ENCODE measurements at places on chromosomes 7 and 10.
A peak's percentile ranks its signal among the peaks of the same experiment; 100 is the strongest.

DNA sequence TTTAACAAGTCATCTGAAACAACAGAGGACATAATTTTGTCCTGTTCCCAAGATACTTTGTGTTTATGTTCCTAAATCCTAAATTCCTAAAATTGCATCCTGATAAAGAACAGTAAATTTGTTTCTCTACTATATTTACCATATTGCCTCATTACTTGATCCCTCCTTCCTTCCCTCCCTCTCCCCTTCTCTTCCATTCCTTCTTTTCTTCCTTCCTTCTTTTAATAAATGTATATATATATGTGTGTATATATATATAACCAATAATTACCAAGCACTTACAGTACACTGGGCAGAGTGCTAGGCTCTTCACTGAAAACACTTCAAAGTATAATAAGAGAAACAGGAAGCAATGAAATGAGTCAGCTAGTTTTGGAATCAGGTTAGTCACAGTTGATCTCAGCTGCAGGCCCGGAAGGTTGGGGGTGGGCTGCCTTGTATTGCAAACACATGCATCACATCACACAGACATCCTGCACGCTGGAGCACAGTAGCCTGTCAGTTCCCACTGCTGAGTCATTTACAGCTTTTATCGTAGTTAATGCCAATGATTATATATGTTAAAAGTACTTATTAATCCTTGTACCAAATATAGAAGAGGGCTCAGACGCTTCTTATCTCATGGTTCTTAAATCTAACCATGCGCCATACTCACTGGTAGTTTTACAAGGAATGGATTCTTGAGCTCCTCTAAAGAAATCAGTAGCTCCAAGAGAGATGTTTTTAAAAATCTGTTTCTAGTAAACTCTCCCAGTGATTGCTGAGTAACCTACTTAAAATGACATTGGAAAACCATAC is 551.7 kb downstream of the GRM8 start:
- no peak for DNase-seq

- no peak for DNase-seq
These were observed 64.3 kb downstream of the ARID5B start for GRCh38 chr10:61965703-61966395.

DNA sequence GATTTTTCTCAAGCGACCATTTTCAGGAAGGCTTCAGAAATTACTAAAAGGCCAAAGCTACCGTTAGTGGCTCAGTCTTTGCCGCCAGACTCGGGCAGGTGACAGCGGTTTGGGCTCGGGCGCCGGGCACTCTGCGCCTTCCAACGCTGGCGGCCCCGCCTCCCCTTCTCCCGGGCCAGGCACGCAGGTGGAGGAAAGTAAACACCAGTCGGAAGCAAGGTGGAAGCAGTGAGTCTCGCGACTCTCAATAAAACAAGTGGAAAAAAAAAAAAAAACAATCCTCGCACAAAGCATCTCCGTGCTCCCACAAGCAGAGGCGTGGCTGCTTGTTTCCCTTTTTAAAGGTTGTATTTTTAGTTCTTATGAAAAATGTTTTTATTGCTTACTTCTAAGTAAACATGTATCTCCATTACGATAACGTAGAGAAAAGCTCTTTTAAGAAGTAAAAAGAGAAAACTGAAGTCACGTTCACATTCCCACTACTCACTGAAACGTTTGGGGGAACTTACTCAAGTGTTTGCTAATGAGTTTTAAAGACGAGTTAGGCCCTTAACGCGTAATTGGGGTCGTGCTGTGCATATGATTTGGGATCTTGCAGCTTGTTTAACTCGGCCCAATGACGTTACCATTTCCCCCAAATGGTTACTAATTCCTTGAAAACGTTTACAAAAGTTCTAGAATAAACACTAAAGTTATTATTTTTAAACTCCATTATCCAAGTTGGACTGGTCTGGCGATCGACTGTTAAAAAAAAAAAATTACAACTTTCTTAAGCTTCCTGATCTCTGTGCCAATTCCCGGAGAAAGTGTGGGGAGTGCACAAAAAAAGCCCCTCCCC is 864 bp downstream of the CDCA7L start:
- DNase-seq = peak; percentile 53

GRCh38 chr10:86757113-86757972 is 924 bp downstream of the BMPR1A start:
- DNase-seq = peak; percentile 36

DNA sequence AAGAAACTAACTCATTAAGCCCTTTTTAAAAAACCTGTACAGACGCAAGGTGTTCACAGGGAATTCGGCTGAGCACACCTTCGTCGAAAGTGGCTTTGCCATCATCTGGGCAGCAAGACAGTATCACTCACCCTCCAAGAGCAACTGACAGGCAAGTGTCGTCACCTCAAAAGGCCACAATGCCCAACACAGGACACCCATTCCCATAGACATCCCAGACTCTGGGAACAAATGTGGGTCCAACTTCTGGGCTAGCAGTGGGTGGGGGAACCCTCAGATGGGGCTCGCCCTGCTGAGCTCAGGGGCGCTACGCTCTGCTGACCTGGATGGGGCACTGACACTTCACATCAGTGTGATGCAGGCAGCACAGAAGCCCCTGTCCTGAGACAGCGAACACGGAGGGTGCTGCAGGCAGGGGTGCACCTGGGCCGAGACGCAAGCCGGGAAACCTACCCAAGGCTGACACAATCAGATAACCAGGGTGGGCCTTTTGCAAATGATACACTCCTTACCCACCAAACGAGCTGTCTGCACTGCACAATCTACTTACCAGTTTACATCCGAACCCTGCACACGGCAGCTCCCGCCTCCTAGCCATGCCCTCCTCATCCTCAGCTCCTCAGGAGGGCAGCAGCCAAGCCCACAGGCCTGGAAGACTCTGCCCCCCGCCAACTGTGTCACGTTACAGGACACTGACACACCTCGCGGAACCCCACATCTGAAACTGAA is 1.7 kb downstream of the DIP2C start:
- DNase-seq = no peak

DNA sequence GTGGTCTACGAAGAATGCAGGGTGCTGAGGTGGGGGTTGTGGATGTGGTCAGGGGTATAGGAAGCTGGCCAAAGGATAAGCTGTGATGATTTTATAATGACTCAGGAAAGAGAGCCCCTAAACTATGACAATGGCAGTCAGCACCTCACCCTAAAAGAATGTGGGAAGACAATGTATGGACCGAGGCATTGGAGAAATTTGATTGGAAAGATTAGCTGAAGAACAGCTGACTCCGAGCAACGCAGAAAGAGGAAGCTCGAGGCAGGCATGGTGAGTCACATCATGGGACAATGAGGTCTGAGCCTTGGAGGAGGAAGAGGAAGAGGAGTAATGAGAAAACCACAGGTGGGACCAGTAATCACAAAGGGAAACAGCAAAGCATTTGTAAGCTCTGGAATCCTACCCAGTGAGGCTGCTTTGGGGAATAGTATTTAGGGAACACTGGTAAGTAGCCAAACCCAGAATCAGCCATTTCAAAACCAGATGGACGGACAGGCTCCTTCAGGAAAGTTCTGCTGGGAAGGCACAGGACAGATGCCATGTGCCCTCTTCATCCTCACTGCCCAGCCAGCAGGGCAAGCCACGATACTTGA is 295.4 kb downstream of the PRPF18 start:
- DNase-seq = no peak

DNA sequence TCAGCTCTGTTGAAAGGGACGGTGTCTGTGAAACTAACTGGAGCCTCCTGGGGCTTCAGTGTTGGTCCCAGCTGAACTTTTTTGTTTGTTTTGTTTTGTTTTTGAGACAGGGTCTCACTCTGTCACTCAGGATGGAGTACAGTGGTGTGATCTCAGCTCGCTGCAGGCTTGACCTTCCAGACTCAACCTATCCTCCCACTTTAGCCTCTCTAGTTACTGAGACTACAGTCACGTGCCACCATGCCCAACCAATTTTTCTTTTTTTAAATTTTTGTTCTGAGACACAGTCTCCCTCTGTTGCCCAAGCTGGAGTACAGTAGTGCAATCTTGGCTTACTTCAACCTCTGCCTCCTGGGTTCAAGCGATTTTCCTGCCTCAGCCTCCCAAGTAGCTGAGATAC is 13.4 kb upstream of the DNAJB6 start:
- DNase-seq = no peak

- peak; percentile 20 for DNase-seq
These were observed 9.2 kb downstream of the PFKFB3 start for GRCh38 chr10:6211671-6212635.

GRCh38 chr10:89702121-89702480 is 711 bp downstream of the KIF20B start:
- DNase-seq = peak; percentile 26

DNA sequence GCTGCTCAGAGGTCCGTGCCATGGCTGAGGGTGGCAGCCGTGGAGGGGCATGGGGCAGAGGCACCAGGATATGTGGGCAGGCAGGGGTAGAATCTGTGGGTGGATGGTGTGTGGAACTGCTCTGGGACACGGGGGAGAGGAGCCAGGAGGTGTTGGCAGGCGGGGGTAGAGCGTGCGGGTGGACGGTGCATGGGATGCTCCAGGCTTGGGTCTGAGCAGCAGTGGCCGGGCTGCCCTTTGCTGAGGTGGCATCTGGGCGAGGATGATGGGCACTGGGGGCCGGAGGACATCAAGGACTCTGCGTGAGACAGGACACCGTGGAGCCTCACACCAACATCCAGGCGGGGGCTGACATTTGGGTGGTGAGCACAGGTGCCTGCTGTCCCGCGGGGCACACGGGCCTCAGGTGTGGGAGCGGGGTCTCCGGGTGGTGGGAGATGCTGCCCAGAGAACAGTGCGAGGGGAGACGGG is 46.2 kb downstream of the JAKMIP3 start:
- DNase-seq = peak; percentile 2

All from activated T-cell treated with anti-CD3 and anti-CD28 coated beads, Interleukin-2, amount 50 U/mL, for 1 hour (primary cell).